Kidney (tissue), 22 donors: ENCODE measurements at places on chromosomes 11 and 22. TPM values are rescaled to one million over a fixed set of nuclear protein-coding genes. Genes with fewer than 3 reads are reported as not detected.
A peak's percentile ranks its signal among the peaks of the same experiment; 100 is the strongest.

DNA sequence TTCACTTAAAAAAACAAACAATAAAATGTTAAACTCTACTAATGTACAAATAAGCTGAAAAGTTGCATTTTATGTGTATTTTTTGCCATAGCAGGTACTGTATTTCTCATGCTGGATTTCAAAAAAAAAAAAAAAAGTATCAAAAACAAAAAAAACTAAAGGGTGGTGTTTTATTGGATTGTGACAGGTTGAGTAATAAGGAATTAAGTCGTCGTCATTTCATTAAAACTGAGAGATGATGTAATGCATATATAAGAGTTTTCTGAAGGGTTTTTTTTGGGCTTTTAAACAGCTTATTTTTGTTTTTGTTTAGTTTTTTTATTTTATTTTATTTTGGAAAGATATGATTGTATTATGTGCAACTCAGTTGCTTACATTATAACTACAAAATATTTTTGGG is 10.9 kb upstream of the ADSL start:
- no peak for DNase-seq

ARVCF gene
- 21.9 TPM for total RNA-seq

- no peak for DNase-seq
Measured at GRCh38 chr22:33404723-33405122, 346.5 kb upstream of the SYN3 start.

DNA sequence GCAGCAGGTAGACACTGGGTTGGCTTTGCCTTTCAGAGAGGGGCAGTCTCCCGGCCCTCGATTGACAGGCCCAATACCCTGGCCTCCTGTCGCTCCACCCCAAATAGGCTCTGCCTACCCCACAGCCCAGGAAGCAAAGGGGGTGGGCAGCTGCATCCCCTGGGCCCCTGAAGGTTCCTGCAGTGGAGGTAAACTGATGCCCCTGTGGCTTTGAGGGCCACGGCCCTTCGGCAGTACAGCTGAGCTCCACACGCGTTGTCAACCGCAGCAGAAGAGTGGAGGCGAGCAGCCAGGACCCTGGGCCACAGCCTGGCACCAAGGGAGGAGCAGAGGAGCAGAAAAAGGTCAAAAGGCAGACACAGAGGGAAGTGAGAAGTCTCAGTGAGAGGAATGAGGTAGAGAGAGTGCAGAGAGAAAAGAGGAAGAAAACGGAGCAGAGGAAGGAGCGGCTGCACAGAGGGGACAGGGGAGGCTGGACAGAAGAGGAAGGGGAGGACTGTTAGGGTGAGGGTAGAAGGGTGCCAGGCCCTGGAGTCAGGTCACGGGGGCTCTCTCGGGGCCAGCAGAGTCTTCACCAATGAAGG is 64.0 kb downstream of the SLC22A12 start:
- DNase-seq: no peak

LRRC4C gene
- total RNA-seq: 1.6 TPM

- peak; percentile 40 for DNase-seq
Measured at GRCh38 chr11:12200991-12201985, 90.9 kb downstream of the MICAL2 start.

DNA sequence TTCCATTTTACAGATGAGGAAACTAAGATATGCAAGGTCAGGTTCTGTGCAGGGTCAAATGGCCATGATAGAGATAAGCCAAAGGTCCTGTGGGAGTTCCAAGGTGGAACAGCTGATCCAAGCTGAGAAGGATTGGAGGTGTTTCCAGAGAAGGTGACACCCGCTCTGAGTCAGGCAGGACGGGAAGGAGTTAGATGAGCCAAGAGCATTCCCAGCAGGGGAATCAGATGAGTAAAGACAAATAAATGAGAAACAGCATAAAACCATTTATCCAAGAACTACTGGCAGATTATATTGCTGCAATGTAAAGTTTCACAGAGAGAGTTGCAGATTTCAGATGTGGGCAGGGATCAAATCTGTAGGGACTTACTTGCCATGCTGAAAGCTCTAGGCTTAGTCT is 18.9 kb upstream of the HEPHL1 start:
- DNase-seq: no peak

- peak; percentile 37 for DNase-seq
Measured at GRCh38 chr11:119187123-119187892, 2.0 kb downstream of the NHERF4 start.

SCN4B gene
- total RNA-seq: 3.5 TPM

DNA sequence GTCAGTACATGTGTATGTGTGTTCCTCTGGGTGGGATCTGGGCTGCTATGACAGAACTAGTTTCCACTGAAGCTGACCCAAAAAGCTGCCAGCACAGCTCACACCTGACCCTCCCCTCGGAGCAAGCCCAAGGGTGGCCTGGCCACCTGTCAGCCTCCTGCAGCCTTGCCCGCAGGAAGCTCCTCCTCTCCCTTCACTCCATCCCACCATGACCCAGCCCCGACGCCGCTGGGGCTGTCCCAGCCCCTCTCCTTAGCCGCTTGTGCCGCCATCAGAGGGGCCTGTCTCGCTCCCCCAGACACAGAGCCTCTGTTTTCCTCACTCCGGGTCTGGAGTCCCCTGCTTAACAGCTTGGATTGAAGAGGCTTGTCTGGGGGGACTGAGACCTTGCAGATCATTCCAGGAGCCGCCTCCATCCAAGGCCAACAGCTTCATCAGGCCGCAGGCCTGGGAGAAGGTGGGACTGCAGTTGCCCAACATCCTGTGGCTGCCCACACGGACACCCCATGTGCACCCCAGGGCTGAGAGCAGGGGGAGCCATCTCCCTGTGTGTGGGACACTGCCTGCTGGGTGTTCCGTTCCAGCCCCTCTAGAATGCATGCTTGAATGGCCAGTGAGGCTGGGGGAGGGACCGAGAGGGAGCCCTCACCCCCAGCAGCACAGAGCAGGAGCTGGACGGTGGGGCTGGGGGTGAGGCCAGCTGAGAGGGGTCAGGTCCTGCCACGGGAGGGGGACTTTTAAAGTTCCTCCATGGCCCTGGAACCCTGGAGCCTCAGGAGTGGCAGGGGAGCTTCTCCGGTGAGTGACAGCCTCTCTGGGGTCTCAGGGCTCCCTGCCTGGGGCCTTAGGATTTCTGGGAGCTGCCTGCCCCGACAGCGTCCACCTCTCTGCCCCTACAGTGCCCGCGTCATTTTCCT is 696 bp downstream of the MRGPRF start:
- DNase-seq: no peak

- DNase-seq: no peak
Measured at GRCh38 chr11:45005106-45005505, 54.4 kb upstream of the TP53I11 start.

GRCh38 chr22:27239520-27239919 is 562.0 kb downstream of the MN1 start:
- DNase-seq: no peak
